Gastroesophageal sphincter (tissue), 4 donors: ENCODE measurements at places on chromosomes 12 and 14.

DNA sequence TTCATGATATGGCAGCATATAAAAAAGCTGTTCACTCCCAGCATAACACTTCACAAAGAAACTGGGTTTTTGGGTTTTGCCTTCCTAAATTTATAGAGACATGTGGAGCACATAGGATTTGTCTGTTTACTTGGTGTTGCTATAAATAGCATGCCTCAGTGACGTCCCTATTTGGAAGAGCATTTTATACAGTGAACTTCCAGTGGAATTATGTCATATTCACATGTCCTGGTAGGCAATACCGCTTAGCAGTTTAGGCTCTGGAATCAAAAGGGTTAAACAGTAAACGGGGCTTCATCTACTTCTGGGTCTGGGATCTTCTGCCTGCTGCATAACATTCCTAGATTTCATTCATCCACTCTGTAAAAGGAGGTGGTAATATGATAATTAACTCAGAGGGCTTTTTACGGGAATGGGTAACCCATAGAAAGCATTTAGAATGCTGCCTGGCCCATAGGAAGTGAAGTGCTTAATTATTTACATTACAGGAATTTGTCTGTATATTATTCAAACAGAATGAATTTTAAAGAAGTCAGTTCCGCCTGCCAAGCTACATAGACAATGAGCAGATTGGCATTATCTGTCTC, 396.1 kb downstream of the TMTC2 start:
- H3K4me1 ChIP-seq, result no peaks in the 10 kb centered on the region
- H3K36me3 ChIP-seq, result no peaks in the 10 kb centered on the region
- no peak overlapping the region for H3K27ac ChIP-seq
- no peaks in the 10 kb centered on the region for H3K27me3 ChIP-seq

DNA sequence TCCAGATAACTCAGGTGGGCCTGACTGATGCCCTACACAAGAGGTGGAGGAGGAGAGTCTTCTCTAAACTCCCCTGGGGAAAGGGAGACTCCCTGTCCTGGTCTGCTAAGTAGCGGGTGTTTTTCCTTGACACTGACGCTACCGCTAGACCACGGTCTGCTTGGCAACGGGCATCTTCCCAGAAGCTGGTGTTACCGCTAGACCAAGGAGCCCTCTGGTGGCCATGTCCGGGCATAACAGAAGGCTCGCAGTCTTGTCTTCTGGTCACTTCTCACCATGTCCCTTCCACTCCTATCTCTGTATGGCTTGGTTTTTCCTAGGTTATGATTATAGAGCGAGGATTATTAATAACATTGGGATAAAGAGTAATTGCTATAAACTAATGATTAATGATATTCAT, 965.5 kb downstream of the TMEM121 start:
- no peak for ATAC-seq
- H3K4me1 ChIP-seq, result no peaks in the 10 kb centered on the region
- H3K27ac ChIP-seq, result no peak overlapping the region
- H3K4me3 ChIP-seq, result no peak overlapping the region
- peaks cover 8% of the 10 kb centered on the region for H3K27me3 ChIP-seq

DNA sequence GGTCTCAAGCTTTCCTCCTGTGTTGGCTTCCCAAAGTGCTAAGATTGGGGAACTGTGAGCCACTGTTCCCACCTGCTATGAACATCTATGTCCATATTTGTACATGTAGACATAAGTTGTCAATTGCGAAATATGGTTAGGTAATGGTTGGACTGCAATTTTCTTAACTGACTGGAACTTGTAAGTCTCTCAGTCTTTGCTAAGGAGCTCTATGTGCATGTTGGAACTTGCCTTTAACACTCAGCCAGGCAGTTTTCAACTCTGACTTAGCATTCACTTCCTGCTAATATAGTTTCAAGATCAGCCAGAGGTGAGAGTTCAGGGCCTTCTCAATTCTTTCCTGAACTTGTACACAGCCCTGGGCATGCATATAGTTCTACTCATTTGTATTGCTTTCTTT, 44.5 kb upstream of the EEA1 start:
- H3K27ac ChIP-seq, result no peak overlapping the region
- no peaks in the 10 kb centered on the region for H3K36me3 ChIP-seq
- no peaks in the 10 kb centered on the region for H3K27me3 ChIP-seq
- no peak overlapping the region for H3K4me3 ChIP-seq

DNA sequence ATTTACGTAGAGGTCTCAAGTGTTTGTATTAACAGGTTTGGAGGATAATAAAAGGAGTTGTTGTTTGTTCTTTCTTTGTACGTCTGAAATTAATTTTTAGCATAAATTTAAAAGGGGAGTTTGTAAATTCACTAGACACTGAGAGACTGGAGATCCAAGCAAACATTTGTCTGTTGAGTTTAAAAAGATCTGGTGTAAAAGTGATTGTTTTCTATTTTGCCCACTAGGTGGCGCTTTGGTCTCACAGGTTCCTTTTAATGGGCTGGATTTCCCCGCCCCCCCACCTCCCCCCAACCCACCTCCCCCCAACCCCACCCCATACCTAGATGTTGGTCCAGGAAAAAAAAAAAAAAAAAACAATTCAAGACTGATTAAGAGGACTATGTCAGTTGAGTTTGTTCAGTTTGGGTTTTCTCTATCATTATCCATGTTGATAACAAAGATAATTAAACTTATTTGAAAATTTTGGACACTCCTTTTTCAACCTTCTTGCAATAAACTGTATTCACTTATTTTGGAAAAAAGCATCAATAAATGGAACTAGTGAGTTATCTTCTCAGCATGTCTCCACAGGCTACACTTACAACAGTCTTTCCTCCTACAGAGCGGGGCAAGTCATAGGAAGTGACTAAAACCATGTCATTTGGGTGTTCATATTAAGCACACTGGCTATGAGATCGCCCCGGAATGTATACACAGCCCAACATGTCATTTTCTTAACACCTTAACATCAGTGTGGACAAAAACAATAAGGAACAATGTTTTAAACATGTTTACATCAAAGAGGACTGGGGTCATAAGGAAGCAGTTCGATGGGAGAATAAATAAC, 841.1 kb downstream of the NRXN3 start:
- no peak for ATAC-seq
- peaks cover 3% of the 10 kb centered on the region for H3K4me1 ChIP-seq
- H3K4me3 ChIP-seq, result no peak overlapping the region
- H3K27me3 ChIP-seq, result no peaks in the 10 kb centered on the region
- H3K36me3 ChIP-seq, result no peaks in the 10 kb centered on the region

DNA sequence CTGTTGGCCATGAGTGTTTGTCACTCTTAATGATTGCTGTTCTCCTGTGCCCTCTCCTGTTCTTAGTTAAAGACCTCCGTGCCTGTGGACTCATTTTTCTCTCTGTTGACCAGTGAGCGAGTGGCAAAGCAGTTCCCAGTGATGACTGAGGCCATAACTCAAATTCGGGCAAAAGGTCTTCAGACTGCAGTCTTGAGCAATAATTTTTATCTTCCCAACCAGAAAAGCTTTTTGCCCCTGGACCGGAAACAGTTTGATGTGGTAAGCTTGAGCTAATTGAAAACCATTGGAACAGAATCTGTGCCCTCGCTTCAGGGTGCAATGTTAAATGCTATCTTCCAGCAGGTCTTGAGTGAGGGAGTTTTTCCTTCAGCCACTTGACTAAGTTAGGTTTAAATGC, 19.8 kb downstream of the ACAD10 start:
- no peaks in the 10 kb centered on the region for H3K27me3 ChIP-seq
- ATAC-seq, result no peak
- H3K36me3 ChIP-seq, result peaks cover 94% of the 10 kb centered on the region

GRCh38 chr14:82642425-82642824, 1108.8 kb upstream of the SEL1L start:
- no peaks in the 10 kb centered on the region for H3K27me3 ChIP-seq
- H3K27ac ChIP-seq, result no peak overlapping the region
- H3K4me1 ChIP-seq, result no peaks in the 10 kb centered on the region
- no peaks in the 10 kb centered on the region for H3K36me3 ChIP-seq
- ATAC-seq, result no peak
- no peak overlapping the region for H3K4me3 ChIP-seq

GRCh38 chr12:103529306-103529705, 33.5 kb upstream of the C12orf42 start:
- H3K27me3 ChIP-seq, result peaks cover 43% of the 10 kb centered on the region
- H3K27ac ChIP-seq, result no peak overlapping the region
- ATAC-seq, result no peak
- no peaks in the 10 kb centered on the region for H3K36me3 ChIP-seq
- H3K4me1 ChIP-seq, result no peaks in the 10 kb centered on the region

DNA sequence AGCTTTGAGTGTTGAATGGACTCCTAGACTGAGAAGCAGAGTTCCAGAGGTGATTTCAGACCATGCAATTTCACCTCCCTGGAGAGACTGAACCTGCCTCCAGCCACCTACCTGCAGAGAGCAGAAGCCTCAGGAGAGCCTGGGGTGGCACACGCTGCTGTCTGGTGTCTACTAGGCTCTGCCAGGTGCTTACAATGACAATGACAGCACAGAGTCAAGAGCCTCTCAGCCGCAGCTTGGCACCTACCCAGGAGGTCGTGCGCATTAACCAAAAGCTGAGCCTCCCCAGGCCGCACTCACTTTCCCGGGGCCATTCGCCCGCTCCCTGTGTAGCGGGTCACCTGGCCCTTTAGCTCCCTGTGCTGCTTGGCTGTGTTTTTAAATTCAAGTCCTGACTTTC, 63.2 kb downstream of the TESC start:
- peaks cover 19% of the 10 kb centered on the region for H3K4me1 ChIP-seq
- no peaks in the 10 kb centered on the region for H3K36me3 ChIP-seq
- H3K27ac ChIP-seq, result no peak overlapping the region
- H3K27me3 ChIP-seq, result peaks cover 65% of the 10 kb centered on the region
- no peak overlapping the region for H3K4me3 ChIP-seq
- no peak for ATAC-seq

DNA sequence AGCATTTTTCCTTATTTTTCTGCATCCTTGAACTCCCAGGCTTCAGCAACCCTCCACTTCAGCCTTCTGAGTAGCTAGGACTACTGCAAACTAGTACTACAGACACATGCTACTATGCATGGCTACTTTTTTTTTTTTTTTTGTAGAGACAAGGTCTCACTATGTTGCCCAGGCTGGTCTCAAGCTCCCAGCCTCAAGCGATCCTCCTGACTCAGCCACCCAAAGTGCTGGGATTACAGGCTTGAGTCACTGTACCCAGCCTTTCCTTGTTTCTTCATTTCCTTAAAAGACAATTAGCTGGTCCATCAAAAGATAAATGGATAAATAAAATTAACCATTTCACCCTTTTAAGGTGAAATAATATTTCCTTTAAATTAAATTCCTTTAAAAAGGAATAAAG, 205.8 kb downstream of the SPTSSA start:
- no peak overlapping the region for H3K27ac ChIP-seq
- H3K36me3 ChIP-seq, result no peaks in the 10 kb centered on the region
- H3K4me3 ChIP-seq, result no peak overlapping the region

- no peaks in the 10 kb centered on the region for H3K36me3 ChIP-seq
- H3K4me1 ChIP-seq, result no peaks in the 10 kb centered on the region
- no peak overlapping the region for H3K27ac ChIP-seq
- no peak for ATAC-seq
These were observed 690 bp downstream of the AKAP6 start for GRCh38 chr14:32329690-32330285.

- ATAC-seq, result no peak
- H3K36me3 ChIP-seq, result no peaks in the 10 kb centered on the region
- no peaks in the 10 kb centered on the region for H3K27me3 ChIP-seq
- no peaks in the 10 kb centered on the region for H3K4me1 ChIP-seq
- H3K4me3 ChIP-seq, result no peak overlapping the region
- H3K27ac ChIP-seq, result no peak overlapping the region
These were observed 249.5 kb upstream of the DCN start for GRCh38 chr12:91432089-91432488.

GRCh38 chr12:50082644-50083043, 2.5 kb upstream of the SMARCD1 start:
- H3K27ac ChIP-seq, result no peak overlapping the region
- ATAC-seq, result no peak
- H3K27me3 ChIP-seq, result no peaks in the 10 kb centered on the region
- H3K4me1 ChIP-seq, result no peaks in the 10 kb centered on the region
- no peak overlapping the region for H3K4me3 ChIP-seq
- no peaks in the 10 kb centered on the region for H3K36me3 ChIP-seq

- no peaks in the 10 kb centered on the region for H3K4me1 ChIP-seq
- H3K27me3 ChIP-seq, result no peaks in the 10 kb centered on the region
- ATAC-seq, result no peak
- no peak overlapping the region for H3K27ac ChIP-seq
- peaks cover 100% of the 10 kb centered on the region for H3K36me3 ChIP-seq
These were observed 64.5 kb downstream of the ANKRD9 start for GRCh38 chr14:102445066-102445465.

DNA sequence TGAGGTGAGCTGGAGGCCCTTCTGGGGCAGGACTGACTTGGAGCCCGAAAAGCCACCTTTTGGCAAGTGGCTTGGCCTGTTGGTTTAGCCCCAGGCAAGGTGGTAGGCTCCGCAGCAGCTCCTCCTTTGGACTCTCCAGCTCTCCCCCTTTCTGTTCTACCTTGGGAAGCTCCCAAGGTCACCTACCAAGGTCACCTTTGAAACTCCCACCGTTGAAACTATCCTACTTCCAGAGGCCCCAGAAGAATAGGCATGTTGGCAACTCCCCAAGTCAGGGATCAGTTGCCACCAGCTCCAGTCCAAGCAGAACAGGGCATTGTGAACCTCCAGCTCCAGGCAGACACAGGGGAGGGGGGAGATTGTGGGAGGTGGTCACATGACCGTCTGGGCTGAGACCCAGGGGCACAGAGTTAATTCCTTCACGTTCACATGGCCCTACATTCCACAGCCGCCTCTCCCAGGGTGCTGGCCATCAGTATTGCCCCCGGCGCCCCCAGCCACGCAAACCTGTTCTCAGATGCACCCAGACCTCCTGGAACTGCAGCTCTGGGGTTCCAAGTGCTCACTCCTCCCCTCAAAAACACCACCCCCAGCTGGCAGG, 14.4 kb downstream of the IRF2BPL start:
- peak; percentile 86 for ATAC-seq
- H3K27me3 ChIP-seq, result no peaks in the 10 kb centered on the region
- H3K27ac ChIP-seq, result peak overlapping the region; percentile 40

DNA sequence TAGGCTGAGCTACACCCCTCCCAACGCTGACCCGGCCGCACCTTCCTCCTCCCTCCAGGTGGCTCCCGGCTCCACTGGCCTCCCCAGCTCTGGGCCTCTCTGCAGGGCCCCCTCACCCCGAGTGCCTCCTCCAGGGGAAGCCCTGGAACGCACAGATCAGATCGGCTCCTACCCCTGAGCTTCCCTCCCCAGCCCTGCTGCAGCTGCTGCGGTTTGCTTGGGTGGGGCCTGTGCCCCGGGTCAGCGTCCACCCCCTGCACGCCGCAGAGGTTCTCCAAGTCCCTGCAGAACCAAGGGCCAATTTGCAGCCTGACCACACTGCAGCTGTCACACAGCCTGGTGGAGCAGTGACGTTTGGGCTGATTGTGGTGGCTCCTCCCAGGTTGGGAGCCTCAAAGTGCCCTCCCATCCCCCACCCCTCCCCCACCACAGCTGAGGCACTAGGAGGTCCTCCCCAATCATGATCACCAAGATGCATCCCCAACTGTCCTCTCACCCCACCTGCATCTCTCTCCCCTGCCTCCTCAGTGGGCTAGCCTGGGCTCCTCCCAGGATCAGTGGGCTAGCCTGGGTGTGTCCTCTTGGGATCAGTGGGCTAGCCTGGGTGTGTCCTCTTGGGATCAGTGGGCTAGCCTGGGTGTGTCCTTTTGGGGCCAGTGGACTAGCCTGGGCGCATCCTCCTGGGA, 12.8 kb upstream of the FBRSL1 start:
- no peak for ATAC-seq
- no peaks in the 10 kb centered on the region for H3K4me1 ChIP-seq
- peaks cover 34% of the 10 kb centered on the region for H3K27me3 ChIP-seq
- no peaks in the 10 kb centered on the region for H3K36me3 ChIP-seq
- H3K27ac ChIP-seq, result no peak overlapping the region
- H3K4me3 ChIP-seq, result no peak overlapping the region
